ENCODE measurements at places on chromosomes 5 and 9. TPM values are rescaled to one million over a fixed set of nuclear protein-coding genes. Genes with fewer than 3 reads are reported as not detected.
A peak's percentile ranks its signal among the peaks of the same experiment; 100 is the strongest.

DNA sequence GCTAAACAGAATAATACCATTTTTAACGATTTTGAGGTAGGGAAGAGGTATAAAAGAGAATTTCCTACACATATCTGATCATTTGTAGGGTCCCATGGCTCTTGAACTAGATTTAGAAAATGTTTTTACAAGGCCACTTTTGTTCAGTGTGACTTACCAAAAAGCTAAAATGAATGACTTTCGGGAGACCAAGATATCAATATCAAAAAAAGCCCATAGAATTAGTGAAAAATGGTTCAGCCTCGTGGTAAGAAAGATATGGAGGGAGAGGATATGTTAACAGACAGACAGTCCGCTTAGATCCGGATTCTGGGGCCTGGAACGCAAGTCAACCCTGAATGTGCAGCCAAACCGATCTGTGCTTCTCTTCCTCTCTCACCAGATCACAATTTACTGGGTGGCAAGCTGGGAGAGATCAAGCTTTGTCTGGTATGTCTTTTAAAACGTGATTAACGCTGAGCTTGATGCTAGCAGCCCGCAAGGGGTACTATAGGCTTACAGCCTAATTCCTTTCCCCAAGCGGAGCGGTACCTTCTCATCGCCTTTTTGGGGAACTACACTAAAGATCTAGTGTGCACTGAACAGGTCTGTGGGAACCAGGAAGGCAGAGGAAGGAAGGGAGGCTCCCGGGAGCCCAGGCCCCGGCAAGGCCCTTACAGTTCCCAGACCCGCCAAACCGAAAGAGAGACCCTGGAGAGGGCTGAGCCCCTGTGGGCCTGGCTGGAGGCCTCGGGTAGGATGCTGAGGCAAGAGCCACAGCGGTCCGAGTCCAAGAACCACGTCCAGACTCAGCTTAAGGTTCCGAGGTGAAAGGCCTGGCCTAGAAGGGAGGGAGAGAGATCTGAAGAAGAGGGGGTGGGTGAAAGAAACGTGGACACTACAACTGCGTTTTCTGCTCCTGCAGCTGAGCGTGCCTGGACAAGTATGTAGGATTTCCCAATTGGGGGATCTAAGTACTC lies 2.9 kb downstream of the NR2F1-AS1 start:
- H3K27me3 ChIP-seq = no peaks in the 10 kb centered on the region
- no peak for DNase-seq
- H3K4me1 ChIP-seq = 0 out of 2 replicates have a peak, but pooled peaks cover 6% of the 10 kb centered on the region
- no peaks in the 10 kb centered on the region for H3K36me3 ChIP-seq
- peak overlapping the region; percentile 96 for H3K4me3 ChIP-seq
- H3K27ac ChIP-seq = no peak overlapping the region

The CA9 gene
- 2.5 TPM for total RNA-seq

DNA sequence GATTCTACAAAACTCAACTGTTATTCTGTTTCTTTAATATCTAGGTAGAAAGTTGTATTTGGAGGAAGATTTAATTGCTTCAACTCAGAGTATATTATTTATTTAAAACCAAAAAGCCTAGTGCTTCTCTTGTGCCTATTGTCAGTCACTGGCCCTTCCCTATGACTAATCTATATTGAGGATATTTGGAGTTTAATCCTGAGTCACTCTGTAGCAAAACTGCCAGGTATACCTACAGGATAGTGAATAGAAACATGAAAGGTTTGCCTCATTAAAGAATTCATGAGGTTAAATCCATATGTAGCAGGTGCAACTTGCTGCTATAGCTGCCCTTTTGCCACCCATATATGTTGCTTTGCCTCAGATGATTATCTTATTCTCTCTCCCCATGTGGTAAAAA lies 15.1 kb downstream of the PLK2 start:
- no peak overlapping the region for H3K4me3 ChIP-seq
- H3K27ac ChIP-seq = peak overlapping the region; percentile 60
- H3K27me3 ChIP-seq = no peaks in the 10 kb centered on the region
- DNase-seq = peak; percentile 62
- peaks cover 4% of the 10 kb centered on the region for H3K36me3 ChIP-seq
- peaks cover 6% of the 10 kb centered on the region for H3K4me1 ChIP-seq

The EPB41L4B gene
- total RNA-seq = 5.0 TPM

DNA sequence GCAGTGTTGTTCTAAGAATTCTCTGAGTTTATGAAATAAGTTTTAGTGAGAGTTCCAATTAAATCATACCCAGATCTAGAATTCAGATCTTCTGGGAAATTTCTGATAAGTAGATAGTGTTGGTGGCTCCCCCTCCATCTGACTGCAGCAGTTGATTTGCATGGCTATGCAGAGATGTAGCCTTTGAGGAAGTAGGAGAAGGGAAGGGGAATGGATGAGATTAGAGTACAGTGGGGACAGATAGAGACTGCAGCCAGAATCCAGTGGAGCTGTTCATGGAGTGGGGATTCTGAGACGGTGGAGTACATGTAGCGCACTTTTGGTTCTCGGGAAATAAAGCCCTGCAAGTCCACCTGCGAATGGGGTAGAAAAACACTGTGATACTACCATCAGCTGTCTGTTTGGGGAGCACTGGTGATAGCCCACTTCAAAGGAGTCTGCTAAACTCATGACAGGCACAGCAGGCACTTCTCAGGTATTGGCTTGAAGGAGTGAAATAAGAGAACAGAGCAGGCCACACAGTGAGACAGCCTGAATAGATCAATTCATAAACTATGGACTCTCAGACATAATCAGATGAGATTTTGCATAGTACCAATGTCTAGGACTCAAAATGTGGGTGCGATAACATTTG lies 96.8 kb downstream of the ALDH1A1 start:
- no peak overlapping the region for H3K27ac ChIP-seq
- H3K4me3 ChIP-seq = no peak overlapping the region
- no peaks in the 10 kb centered on the region for H3K27me3 ChIP-seq
- peaks cover 16% of the 10 kb centered on the region for H3K4me1 ChIP-seq

The FBXL7 gene
- not detected for total RNA-seq

GRCh38 chr9:106878934-106879333 lies 16.0 kb downstream of the ZNF462 start:
- no peak overlapping the region for H3K4me3 ChIP-seq
- no peak for DNase-seq
- no peaks in the 10 kb centered on the region for H3K36me3 ChIP-seq
- H3K27ac ChIP-seq = no peak overlapping the region
- 0 out of 2 replicates have a peak, but pooled peaks cover 7% of the 10 kb centered on the region for H3K4me1 ChIP-seq

- no peak overlapping the region for H3K4me3 ChIP-seq
- no peaks in the 10 kb centered on the region for H3K36me3 ChIP-seq
- no peak overlapping the region for H3K27ac ChIP-seq
- DNase-seq = no peak
- no peaks in the 10 kb centered on the region for H3K4me1 ChIP-seq
Observed at GRCh38 chr5:87776785-87777184, 364.1 kb upstream of the CCNH start.

- no peak overlapping the region for H3K27ac ChIP-seq
- H3K36me3 ChIP-seq = no peaks in the 10 kb centered on the region
- no peak for DNase-seq
- no peak overlapping the region for H3K4me3 ChIP-seq
- H3K4me1 ChIP-seq = no peaks in the 10 kb centered on the region
Observed at GRCh38 chr9:16527573-16527972, 342.9 kb downstream of the BNC2 start.

- H3K27ac ChIP-seq = no peak overlapping the region
- no peaks in the 10 kb centered on the region for H3K4me1 ChIP-seq
- H3K36me3 ChIP-seq = no peaks in the 10 kb centered on the region
- H3K27me3 ChIP-seq = no peaks in the 10 kb centered on the region
Observed at GRCh38 chr5:132207778-132208177, 19.9 kb downstream of the P4HA2 start.

DNA sequence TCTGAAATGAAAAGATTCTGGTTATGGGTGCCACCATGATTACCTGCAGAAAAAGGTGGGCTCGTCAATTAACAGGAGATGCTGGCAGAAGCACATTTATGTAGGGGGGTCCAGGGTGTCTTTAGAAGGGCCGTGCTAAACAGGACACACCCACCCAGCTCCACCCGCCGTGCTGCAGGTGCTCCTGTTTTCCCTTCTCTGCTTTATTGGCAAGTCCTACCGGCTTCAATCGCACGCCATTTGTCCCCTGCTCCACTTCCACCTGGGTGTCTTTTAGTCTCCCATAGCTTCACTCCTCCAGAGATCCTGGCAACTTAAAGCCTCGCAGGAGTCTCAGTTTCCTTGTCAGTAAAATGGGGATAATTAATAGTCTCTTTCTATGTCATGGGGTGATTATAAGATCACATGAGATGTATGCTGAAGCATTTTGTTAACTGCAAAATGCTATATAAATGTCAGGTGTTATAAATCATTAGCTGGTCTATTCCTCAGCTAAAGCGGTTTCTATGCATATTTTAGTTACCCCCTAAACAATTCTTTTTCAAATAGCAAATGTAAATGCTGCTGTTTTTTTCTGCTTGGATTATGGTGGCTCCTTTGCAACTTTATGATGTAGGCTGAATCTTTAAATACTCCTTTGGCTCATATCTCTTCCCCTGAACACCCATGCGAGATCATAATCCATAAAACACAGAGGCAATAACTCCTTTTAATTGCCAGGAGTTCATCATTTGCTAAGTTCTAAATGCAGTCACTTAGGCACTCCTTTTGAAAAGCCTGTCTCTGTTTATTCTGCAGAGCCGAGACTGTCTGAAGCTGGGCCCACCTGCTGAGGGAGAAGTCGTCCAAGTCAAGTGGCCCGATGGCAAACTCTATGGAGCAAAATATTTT lies 406.9 kb downstream of the KDM4C start:
- H3K4me3 ChIP-seq = no peak overlapping the region
- H3K36me3 ChIP-seq = no peaks in the 10 kb centered on the region
- no peak overlapping the region for H3K27ac ChIP-seq
